ENCODE measurements at places on chromosomes 4 and X.

DNA sequence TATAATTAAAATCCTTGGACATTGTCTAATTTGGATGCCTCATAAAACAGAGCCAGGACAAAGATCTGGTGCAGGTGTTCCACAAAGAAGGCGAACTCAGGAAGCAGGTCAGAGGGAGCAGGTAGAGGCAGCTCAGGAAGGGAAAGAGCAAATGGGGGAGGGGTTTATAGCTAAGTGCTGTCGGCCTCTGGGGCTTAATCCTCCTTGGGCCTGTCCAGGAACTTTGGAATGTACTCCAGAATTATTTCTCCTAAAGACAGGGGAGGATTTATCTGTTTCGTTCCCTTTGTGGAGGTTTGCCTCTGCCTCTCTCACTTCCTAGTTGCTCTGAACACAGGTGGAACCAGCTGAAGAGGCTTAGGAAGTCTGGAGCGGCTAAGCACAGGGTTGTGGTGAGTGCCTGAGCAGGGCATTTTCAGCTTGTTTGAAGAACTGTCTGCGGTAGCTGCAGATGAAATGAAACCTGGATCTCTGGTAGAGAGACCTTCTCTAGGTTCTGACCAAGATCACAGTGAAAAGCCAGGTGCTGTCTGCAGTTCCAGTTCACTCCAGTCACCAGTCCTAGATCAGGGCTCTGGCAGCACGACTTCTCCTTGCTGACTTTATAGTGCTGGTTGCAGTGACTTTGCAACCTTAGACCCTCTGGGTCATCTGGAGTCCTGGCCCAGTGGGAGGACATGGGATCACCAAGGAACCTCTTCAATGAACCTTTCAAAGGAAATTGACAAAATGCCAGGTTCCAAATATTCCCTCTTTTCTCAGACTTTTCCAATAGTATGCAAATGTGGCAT is 519.2 kb downstream of the PCDH10 start:
- DNase-seq, result no peak

DNA sequence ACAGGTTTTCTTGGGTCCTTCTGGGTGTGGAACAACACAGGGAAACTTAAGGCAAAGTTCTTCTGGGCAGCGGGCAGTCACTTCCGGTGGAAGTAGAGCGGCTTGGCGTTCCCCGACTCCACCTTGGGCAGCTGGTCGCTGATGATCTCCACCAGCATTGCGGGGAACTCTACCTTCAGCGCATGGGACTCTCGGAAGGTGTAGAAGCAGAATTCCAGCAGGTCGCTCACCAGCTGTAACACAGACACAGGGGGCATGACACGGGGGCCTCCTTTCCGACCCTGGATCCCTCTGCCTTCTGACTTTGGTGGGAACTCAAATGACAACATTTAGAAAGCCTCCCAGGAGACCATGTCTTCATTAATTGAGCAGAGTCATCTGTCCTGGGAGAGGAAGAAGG is 349.4 kb downstream of the ARHGAP10 start:
- no peak for DNase-seq

GRCh38 chr4:94413085-94413840 is 38.5 kb upstream of the PDLIM5 start:
- no peak for DNase-seq

- no peak for DNase-seq
Measured at GRCh38 chr4:89077761-89078160, 20.8 kb upstream of the FAM13A start.

- no peak for DNase-seq
Measured at GRCh38 chr4:21366312-21366711, 582.3 kb downstream of the KCNIP4 start.

DNA sequence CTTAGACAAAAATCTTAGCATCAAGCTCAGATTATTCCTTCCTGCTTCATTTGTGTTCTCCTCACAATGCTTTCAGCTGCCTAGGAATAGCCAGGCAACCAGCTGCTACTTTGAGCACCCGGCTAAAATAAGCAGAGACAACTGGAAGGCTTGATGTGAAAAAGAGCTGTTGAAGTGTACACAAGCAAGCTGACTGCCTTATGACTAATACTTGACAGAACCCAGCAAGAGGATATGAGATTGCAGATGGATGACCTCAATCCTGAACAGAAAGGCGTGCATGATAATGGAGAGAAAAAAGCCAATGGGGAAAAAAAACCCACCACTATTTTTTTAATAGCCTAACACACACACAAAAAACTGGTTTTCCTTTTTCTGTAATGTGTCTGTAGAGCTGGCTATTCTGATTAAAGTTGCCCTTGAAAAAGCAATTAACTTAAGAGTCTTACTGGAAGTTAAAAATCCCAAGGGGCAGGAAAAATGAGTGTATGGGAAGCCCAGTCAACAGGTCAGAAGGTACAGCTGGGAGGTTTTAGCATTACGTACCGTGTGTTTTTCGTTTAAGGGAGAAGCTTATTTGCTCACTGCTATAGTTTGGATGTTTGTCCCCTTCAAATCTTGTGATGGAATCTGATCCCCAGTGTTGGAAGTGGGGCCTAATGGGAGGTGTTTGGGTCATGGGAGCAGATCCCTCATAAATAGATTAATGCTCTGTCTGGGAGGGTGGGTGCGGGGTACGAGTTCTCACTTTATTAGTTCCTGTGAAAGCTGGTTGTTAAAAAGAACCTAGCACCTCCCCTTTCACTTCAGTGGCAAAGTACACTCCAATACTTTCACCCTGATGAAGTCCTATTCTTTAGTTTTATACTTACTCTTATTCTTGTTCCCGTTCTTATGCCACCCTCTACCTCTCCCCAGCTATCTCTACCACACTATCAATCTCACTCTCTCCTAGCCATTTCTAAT is 37.1 kb upstream of the HERC6 start:
- no peak for DNase-seq
